Right renal pelvis (tissue), 4 donors: ENCODE measurements at places on chromosomes 11 and 22.

- no peak for DNase-seq
Observed at GRCh38 chr11:12745787-12746186, 71.6 kb downstream of the TEAD1 start.

DNA sequence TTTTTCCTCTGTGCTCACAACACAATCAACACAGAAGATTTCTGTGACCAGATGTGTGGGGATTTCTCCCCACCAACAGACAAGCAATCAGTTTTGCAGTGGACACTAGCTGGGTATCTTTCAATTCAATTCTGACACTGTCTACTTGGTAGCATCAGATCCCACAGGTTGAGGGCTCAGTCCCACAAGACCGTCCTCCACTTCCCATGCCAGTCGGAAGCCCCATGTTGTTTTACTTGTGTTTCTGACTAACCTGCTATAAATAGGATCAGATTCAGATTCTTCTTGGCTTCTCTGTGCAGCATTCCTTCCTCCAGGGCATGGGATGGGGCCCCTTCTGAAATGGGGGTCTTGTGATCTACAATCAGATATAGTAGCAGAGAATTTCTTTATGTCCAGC is 19.6 kb downstream of the ACER3 start:
- no peak for DNase-seq

DNA sequence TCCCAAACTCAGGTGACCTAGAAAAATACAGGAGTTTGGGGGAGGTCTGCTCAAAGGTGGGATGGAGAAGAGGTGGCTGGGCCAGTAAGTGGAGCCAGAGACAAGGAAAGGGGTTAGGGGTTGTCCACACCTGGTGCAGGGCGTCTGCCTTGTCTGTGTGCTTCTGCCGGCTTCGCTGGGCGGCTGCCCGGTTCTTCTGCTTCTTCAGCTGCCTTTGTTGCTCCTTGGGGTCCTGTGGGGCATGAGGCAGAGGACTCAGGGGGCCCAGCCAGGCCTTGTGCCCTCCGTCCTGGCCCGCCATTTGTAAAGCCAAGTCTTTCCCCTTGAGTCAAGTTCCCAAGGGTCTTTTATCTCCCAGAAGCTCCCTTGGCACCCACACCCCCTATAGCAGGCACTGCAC is 2.5 kb downstream of the BATF2 start:
- no peak for DNase-seq

DNA sequence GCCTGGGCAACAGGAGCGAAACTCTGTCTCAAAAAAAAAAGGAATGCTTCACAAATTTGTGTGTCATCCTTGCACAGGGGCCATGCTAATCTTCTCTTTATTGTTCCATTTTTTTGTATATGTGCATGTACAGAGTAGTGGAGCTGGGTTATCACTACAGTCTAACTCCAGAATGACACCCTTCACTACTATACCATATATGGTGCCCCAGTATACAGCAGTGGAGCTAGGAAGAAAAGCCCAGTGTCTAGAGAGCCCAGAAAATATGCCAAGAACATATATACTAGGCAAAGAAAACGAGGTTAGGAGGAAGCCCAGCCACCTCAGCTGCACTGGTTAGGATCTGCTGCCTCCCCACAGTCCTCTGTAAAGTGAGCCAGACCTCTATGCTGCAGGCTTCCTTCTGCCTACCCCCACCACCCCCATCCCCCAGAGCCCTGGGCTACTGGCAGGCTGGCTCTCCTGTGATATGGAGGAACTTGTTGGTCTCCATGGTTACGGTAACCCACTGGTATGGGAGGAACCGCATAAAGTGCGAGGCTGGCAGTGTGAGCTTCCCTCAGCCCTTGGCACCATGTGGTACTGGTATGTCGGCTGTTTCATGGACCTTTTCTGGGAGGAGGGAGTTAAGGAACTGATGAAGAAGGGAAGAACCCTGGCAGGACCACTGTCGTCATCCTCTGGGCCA is 34.3 kb downstream of the RCOR2 start:
- DNase-seq: no peak

GRCh38 chr11:130778026-130778425 is 138.3 kb downstream of the SNX19 start:
- no peak for DNase-seq

DNA sequence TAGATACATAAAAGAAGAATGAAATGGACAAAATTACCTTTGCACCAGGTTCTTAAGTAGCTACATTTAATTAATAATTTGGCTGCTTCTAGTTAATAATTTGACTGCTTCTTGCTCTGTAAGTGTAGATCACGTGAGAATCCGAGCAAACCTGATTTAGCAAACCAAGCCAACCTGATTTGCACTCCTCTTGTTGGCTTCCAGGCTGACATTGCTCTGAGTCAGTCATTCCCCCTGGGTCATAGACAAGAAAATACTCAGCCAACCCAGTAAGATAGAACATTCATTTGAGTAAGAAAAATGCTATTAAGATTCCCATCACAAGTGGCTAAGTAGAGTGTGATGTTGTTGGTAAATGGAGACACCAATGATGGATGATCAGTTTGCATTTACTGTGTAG is 304.1 kb downstream of the C11orf87 start:
- DNase-seq: no peak

GRCh38 chr11:70569618-70569890 is 171.2 kb downstream of the CTTN start:
- no peak for DNase-seq

- no peak for DNase-seq
Observed at GRCh38 chr22:48721395-48721669, 1106.3 kb downstream of the BRD1 start.

- DNase-seq: no peak
Observed at GRCh38 chr11:95652002-95652472, 137.5 kb downstream of the FAM76B start.

DNA sequence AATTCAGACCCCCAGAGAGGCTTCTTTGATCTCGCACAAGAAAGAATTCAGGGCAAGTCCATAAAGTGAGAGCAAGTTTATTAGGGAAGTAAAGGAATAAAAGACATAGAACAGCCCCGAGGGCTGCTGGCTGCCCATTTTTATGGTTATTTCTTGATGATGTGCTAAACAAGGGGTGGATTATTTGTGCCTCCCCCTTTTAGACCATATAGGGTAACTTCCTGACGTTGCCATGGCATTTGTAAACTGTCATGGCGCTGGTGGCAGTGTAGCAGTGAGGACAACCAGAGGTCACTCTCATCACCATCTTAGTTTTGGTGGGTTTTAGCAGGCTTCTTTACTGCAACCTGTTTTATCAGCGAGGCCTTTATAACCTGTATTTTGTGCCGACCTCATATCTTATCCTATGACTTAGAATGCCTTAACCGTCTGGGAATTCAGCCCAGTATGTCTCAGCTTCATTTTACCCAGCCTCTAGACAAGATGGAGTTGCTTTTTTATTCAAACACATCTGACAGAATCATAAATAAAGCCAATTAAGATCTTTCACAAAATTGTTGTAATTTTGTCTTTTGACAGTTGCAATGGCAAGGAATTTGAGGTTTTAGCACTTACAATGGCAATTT is 7.6 kb downstream of the DDIAS start:
- no peak for DNase-seq

DNA sequence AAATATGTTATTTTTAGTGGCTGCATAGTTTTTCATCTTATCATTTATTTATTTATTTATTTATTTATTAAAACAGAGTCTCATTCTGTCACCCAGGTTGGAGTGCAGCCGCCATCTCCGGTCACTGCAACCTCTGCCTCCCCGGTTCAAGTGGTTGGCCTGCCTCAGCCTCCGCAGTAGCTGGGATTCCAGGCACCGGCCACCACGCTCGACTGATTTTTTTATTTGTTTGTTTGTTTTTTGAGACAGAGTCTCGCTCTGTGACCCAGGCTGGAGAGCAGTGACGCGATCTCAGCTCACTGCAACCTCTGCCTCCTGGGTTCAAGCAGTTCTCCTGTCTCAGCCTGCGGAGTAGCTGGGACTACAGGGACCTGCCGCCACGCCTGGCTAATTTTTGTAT is 262.9 kb upstream of the DDI1 start:
- no peak for DNase-seq

DNA sequence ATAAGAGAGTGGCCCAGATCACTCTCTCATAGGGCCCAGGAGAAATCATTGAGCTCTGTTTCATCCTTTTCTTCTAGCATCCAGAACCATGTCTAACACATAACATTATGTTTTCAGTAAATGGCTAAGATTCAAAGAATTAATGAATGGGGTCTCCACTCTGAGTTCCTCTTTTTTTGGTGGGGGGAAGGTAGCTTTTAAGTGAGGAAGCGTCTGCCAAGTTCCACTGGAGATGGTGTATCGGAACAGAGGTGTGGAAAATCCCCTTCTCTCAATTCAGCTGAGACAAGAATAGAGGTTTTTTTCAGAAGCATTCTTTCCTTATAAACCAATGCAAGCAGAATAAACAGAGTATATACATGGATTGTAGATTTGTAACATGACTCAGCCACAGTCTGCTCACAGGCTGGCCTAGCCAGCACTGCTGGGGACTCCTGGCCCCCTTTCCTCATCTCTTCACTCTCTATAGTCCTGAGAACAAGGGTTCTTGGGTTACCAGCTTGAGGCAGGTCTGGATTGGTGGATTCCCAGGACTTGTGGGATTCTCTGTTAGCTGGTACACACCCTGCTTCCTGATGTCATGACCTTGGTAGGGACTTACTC is 97.2 kb downstream of the TRAF6 start:
- DNase-seq: no peak

DNA sequence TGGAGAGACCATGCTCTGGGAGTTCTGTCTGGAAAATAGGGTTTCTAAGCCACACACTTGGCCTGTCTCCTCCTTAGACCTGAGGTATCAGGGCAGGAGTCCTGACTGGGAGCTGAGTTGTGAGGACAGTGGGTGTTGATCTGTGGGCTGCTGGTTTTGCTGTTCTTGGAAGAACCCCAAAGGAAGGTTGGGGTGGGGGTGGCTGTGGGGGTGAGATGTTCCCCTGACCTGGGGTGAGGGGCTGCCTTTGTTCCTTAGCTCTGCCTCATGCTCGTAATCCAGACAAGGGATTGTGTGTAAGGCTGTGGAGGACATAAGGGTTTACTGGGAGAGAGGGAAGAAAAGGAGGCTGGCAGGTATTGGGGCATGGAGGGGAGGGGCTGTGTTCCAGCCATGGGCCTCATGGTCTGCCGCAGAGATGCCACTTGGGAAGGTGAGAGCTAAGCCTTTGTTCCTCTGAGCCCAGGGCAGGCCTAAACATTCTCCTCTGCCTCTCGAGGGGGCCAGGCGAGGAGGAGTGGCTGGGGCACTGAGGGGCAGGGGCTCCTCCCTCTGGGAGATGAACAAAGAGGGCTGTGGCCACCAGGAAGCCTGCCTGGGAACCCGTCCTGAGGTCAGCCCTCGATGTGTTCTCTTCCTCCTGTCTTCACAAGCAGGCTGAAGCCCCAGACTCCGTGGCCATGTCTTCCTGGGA is 4.4 kb downstream of the OTOG start:
- no peak for DNase-seq

GRCh38 chr11:30197869-30198268 is 32.9 kb upstream of the FSHB start:
- DNase-seq: no peak
